Ascending aorta (tissue), 2 donors: ENCODE measurements at places on chromosomes 11 and 22.
A peak's percentile ranks its signal among the peaks of the same experiment; 100 is the strongest.

DNA sequence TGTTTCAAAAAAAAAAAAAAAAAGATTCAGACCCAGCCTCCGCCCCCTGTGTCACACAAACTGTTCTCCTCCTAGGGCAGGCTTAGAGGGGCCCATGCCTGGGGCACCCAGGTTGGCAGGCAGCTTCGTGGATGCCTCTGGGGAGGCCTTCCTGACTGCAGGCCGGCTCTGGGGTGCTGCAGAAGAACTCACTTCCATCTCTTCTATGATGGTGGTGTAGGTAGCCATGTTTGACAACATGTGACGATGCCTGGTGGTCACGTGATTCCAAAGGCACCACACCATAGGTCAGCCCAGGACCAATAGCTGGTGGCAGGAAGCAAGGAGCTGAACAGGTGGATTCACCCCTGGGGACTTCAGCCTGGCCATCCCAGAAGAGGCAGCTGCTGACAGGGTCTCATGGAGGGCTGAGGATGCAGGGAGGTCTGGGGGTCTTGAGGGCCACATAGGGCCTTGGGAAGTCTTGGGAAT lies 24.1 kb upstream of the CELSR1 start:
- no peaks in the 10 kb centered on the region for H3K27me3 ChIP-seq
- no peak overlapping the region for H3K27ac ChIP-seq
- no peak overlapping the region for H3K4me3 ChIP-seq
- no peak for DNase-seq
- no peaks in the 10 kb centered on the region for H3K36me3 ChIP-seq

- H3K4me1 ChIP-seq = no peaks in the 10 kb centered on the region
- H3K27me3 ChIP-seq = no peaks in the 10 kb centered on the region
- no peak for DNase-seq
- H3K36me3 ChIP-seq = no peaks in the 10 kb centered on the region
- H3K27ac ChIP-seq = no peak overlapping the region
Observed at GRCh38 chr22:32606181-32606580, 131.6 kb downstream of the FBXO7 start.

GRCh38 chr11:34174412-34175041 lies 69.1 kb downstream of the NAT10 start:
- no peak for DNase-seq
- H3K27me3 ChIP-seq = no peaks in the 10 kb centered on the region
- peak overlapping the region; percentile 13 for H3K27ac ChIP-seq
- peaks cover 7% of the 10 kb centered on the region for H3K36me3 ChIP-seq
- peaks cover 7% of the 10 kb centered on the region for H3K4me1 ChIP-seq

DNA sequence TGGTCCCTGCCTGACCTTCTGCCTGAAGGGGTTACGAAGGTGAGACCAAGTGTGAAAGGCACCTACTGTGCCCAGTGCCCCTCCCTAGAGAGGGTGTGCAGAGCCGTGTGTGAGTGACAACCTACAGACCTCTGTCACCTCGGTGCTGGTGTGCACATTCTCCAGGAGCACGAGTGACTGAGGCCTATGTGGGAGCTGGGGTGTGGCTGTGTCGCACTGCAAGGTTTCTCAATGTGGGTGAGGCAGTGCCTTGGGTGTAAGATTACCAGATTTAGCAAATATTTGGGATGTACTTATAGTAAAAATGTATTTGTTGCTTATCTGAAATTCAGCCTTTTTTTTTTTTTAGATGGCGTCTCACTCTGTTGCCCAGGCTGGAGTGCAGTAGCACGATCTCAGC lies 5.6 kb downstream of the STARD10 start:
- DNase-seq = no peak
- H3K36me3 ChIP-seq = no peaks in the 10 kb centered on the region
- H3K4me3 ChIP-seq = no peak overlapping the region
- H3K4me1 ChIP-seq = peaks cover 15% of the 10 kb centered on the region
- H3K27me3 ChIP-seq = no peaks in the 10 kb centered on the region

DNA sequence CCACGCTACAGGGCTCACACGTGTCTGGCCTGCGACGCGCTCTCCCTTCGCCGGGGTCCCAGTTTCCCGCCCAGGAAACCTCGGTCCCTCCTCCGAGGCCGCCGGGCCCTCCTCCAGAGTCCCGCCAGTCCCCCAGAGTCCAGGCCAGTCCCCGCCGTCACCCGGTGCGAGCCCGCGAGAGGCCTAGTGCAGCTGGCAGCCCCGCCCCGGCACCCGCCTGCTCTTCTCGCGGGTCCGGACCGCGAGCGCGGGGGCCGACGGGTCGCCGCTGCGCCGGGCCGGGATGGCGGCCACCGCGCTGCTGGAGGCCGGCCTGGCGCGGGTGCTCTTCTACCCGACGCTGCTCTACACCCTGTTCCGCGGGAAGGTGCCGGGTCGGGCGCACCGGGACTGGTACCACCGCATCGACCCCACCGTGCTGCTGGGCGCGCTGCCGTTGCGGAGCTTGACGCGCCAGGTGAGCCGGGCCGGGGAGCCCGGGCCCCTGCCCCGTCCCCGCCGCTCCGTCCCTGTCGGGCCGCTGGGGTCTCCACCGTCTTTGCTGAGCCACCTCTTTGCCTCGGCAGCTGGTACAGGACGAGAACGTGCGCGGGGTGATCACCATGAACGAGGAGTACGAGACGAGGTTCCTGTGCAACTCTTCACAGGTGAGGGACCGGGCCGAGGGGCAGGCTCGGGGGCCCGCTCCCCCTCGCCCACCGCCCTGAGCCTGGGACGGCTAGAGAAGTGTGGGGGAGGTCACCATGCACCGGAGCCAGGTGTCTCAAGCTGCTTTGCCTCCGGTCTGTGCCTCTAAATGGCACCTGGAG lies at the start of gene PTPMT1:
Gene PTPMT1, plus strand, starts transcription at position 260 of the 809 bp plus-strand sequence. Its CDS starts 24 bp downstream, at position 284.
- H3K36me3 ChIP-seq = peaks cover 5% of the 10 kb centered on the region
- peaks cover 8% of the 10 kb centered on the region for H3K4me1 ChIP-seq
- peak within 1 kb of the TSS; percentile 76 for H3K27ac ChIP-seq
- peak within 1 kb of the TSS; percentile 96 for H3K4me3 ChIP-seq
- DNase-seq = peak; percentile 85

- no peak for DNase-seq
- no peaks in the 10 kb centered on the region for H3K27me3 ChIP-seq
- no peak overlapping the region for H3K27ac ChIP-seq
- peaks cover 2% of the 10 kb centered on the region for H3K4me1 ChIP-seq
- H3K4me3 ChIP-seq = no peak overlapping the region
- no peaks in the 10 kb centered on the region for H3K36me3 ChIP-seq
Observed at GRCh38 chr22:42275970-42276369, 5.5 kb upstream of the TCF20 start.

DNA sequence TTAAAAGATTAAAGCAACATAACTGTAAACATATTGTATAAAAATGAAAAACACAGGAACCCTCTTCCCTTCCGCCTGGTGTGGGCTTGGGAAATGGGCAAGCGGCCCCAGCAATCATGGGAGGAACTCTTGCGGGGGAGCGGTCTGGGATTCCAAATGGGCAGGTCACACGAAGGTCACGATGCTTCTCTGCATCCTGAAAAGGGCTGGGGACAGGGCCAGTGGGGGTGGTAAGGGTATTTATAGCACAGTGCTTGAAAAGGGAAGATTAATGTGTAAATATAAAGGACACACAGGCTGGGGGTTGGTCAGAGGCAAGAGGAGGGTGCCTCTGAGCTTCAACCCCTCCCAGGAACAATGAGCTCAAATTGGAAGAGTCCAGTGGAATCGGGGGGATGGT lies 46.9 kb upstream of the OR4B1 start:
- no peak overlapping the region for H3K4me3 ChIP-seq
- H3K36me3 ChIP-seq = no peaks in the 10 kb centered on the region
- H3K4me1 ChIP-seq = peaks cover 22% of the 10 kb centered on the region
- no peak for DNase-seq
- no peak overlapping the region for H3K27ac ChIP-seq

DNA sequence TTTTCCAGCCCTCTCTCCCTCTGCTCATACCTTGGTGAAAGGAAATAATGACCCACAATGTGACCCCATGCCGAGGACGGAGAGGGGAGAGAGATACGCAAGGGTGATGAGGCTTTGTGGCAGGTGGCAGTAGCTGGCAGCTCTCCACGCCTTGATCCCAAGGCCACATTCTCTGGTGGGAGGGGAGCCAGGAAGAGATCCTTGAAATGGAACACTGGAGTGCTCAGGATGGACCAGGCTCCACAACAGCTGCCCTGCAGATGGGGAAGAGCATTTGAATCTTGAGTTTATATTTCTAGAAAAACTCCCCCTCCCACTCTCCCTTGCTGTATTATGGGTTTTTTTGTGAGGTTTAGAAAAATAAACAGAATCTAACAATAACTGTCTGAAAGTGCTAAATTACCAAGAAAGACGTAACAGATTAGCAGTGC lies 61.6 kb upstream of the CDON start:
- H3K27me3 ChIP-seq = no peaks in the 10 kb centered on the region
- no peak overlapping the region for H3K27ac ChIP-seq
- no peak overlapping the region for H3K4me3 ChIP-seq
- no peak for DNase-seq
- no peaks in the 10 kb centered on the region for H3K36me3 ChIP-seq

DNA sequence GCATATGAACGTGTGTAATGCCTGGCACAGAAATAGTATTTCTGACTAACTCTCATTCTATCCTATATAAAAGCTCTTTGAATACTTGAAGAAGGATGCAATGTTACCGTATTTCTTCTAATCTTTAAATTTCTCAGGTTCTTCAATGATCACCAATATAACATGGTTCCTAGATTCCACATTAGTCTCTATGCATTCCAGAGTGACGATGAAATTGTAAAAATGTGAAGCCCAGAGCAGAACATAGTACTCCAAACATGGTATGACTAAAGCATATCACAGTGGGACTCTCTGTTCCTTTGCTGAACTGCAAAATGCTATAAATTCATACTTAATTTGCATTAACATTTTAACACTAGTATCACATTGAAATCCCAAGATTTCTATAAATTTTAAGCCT lies 877.6 kb upstream of the CHORDC1 start:
- H3K4me1 ChIP-seq = no peaks in the 10 kb centered on the region
- H3K27ac ChIP-seq = no peak overlapping the region
- no peak for DNase-seq
- no peak overlapping the region for H3K4me3 ChIP-seq
- H3K36me3 ChIP-seq = no peaks in the 10 kb centered on the region

DNA sequence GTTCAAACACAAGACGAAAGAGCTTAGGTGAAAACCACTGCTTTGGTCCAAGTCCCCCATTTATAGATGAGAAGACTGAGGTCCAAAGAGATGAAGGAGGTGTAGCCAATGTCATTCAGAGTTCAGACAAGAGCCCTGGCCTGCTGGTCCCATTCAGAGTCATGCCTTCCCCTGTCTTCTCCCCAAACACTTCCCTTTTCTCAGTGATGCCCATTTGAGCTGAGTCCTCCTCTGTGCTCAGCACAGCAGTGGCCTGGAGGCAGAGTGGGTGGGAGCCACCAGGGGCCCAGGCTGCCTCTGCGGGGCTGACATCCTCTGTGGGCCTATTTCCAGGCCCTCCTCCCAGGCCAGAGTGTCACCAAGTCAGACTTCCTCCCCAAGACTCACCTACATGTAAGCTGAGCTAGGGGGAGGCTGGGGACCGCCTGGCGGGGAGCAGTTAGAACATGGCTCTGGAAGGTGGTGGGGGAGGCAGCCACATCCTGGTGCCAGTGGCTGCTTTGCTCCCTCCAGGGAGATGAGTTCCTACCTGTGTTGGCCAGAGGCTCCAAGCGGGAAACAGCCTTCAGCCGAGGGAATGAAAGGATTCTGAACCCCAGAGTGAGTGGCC lies 22.4 kb upstream of the LRRC10B start:
- H3K27me3 ChIP-seq = no peaks in the 10 kb centered on the region
- no peak for DNase-seq
- no peaks in the 10 kb centered on the region for H3K36me3 ChIP-seq

- H3K27me3 ChIP-seq = no peaks in the 10 kb centered on the region
- peaks cover 9% of the 10 kb centered on the region for H3K4me1 ChIP-seq
- H3K4me3 ChIP-seq = peak overlapping the region; percentile 37
- DNase-seq = peak; percentile 82
Observed at GRCh38 chr11:75428281-75428724, 4.7 kb downstream of the KLHL35 start.
